ENCODE measurements at places on chromosomes 16 and 17.

- DNase-seq, result no peak
These were observed 27.4 kb upstream of the AQP8 start for GRCh38 chr16:25189305-25189704.

DNA sequence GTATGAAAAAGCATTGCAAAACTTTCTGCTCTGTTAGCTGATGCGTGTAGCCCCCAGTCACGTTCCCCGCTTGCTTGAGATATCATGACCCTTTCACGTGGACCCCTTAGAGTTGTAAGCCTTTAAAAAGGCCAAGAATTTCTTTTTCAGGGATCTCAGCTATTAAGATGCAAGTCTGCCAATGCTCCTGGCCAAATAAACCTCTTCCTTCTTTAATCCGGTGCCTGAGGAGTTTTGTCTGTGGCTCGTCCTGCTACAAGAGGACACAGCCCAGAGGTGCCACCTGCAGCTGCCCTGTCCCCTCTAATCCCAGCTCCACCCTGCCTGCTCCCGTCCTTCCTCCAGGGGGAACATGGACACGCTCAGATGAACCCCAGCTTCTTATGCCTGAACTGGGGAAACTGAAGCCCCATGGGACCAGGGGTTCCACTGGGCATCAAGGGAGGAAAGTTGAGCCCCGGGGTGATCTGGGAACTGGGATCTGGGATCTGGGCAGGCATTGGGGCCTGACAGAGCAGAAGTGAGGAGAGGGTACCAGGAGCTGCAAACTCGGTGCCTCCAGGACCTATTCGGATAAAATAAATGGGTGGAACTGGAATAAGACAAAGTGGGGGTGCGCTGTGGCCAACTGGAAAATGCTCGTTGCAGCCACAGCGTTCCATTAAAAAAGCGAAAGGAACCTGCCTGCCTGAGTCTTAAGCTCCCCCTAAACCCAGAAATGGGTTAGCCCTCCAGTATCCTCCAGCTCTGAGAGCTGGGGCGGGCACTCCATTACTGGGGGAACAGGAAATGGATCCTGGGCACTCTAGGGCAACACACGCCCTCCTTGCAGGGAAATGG, 19.7 kb downstream of the QPRT start:
- DNase-seq, result no peak

DNA sequence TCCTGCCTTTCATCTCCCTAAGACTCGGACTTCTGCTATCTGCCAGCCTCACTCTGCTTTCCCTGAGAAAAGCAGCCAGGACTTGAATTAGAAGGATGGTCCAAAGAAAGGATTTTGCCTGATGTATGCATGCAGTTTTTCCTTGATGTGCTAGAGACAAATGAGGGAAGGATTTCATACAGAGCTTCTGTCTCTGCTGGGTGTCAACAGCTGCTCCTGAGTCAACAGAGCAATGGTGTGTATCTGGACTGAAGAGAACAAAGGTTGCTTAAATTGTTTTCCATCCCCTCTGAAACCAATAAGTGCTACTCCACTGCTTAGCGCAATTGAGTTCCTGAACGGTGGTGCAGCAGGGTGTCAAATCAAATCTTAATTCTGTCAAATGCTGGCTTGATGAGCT, 680.6 kb upstream of the C16orf82 start:
- no peak for DNase-seq

GRCh38 chr17:63446753-63447470, 806 bp upstream of the CYB561 start:
- no peak for DNase-seq

DNA sequence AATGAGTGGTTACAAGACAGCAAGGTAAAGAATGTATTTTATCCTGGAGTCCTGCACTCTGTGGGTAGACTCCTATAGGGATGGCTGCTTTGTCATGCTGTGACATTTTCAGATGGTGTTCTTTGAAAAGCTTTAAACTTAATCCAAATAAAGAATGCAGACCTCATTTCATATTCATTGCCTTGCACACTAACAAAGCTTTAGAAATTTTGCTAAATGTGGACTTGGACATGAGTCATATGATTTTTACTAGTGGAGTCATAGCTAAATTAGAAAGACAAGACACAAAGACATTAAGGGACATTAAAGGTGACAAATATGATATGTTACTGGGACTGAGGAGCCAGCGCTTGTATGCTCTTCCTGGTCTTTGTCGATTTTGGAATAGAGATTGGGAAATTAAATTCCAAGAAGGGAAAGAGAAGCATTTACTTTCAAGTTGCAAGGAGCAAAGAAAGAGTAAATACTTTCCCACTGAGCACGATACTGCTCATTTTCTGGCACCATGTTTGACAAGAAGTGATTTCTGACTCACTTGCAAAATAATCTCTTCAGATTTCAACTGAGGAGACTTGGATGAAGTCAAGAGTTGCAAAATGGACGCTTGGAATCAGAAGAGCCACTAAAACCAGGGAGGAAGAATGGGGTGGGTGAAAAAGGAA, 152.9 kb upstream of the MYOCD start:
- DNase-seq, result no peak

DNA sequence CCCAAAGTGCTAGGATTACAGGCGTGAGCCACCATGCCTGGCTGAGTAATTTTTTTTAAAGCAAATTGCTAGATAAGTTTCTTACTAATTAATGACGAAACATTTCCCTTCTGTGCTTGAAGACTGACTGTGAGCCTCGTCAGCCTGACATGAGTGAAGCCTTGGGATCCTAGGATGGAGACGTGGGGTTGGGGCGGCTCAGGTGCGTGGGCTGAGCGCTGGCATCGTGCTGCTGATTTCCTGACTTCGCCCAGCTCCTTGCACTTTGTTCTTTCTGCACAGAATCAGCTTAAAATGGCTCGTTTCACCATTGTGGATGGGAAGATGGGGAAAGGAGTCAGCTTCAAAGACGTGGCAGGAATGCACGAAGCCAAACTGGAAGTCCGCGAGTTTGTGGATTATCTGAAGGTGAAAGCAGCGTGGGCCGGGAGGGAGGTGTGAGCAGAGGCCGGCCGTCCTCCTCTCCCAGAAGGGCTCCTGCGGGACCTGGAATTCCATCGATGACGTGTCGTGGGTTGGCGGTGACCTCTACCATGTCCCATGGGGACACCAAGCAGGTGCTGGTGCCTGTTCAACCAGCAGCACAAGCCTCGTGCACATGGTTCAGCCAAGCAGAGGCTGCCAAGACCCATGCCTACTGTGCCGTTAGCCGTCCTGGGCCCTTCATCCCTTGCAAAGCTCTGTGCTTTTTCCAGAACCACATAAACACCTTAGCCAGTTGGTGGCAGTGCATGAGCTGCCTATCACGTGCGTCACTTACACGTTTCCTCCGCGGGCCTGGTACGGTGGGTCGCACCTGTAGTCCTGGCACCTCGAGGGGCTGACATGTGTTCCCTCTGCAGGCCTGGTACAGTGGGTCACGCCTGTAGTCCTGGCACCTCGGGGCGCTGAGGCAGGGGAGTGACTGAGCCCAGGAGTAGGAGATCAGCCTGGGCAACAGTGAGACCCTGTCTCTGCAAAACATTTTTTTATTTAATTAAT, 22.5 kb downstream of the SPG7 start:
- no peak for DNase-seq

- no peak for DNase-seq
These were observed 1.6 kb upstream of the DECR2 start for GRCh38 chr16:400061-400591.

GRCh38 chr17:67525239-67526135, 148.4 kb downstream of the PITPNC1 start:
- no peak for DNase-seq

DNA sequence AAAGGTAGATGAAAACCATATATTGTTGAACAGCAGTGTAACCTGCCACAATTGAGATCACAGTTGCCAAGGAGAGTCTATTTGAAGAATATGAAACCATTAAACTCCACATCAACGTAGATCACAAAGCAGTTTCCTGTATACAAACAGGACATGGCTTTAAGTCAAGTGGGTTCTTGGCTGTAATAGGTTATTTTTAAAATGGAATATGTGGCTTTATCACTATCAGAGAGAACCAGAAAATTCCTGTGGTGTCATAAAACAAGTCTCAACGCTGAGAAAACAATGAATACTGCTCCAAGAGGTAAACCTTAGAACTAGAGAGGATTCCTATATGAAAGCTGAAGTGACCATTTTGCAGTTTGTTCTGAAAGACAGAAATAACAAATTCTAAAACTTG, 999.7 kb downstream of the CDH11 start:
- DNase-seq, result no peak

- DNase-seq, result no peak
These were observed 42.6 kb downstream of the KLHDC4 start for GRCh38 chr16:87723226-87723623.

DNA sequence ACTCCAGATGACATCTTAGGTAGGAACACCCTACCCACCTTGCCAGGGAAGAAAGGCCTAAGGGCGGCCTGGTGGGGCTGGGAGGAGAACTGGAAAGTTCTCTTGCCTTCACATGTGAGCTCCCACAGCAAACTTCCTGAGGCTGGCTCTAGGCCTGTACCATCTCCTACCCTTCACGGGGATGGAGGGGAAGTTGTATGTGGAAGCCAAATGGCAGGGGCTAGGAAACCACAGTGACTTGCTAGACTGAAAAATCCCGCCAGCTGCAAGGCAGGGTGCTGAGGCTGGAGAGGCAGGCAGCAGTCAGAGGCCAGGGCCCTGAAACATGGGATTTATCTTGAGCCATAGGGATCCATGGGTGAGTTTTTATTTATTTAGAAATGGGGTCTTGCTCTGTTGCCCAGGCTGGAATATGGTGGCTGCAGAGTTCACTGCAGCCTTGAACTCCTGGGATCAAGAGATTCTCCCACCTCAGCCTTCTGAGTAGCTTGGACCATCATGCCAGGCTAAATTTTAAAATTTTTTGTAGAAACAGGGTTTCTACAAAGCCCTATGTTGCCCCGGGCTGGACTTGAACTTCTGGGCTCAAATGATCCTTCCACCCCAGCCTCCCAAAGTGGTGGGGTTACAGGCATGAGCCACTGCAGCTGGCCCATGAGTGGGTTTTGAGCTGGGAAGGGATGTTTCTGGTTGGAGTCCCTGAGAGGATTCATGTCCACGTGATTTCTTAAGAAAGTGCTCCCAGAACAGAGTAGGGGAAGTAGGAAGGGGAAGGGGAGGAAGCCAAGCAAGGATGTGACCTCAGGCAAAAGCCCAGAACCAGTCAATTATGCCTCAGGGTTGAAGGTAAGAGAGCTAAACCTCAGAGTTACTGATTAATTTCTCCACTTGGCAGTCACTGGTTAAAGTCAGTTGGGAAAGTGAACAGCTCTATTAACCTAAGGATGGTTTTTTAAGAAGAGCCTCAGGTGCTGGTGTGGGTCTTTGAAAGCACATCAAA, 4.0 kb upstream of the KAT8 start:
- no peak for DNase-seq

DNA sequence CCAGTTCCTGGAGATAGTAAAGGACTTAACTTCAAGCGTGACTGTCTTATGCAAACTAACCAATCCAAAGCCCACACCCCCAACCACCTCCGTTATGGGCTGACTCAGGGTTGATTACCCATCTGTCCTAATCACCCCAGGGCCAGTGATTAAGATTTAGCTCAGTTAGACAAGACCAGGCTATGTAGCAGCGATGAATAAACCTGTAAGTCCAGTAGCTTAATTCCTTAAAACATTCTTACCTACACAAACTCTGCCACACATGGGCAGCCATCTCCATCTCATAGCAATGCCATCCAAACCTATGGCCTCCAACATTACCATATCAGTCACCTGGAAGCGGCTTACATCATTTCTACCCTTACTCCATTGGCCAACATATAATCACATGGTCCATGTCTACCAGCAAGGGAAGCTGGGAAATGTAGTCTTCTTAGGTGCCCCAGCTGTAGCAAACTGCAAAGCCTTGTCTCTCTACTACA, 266.7 kb downstream of the SHISA9 start:
- DNase-seq, result peak; percentile 54

DNA sequence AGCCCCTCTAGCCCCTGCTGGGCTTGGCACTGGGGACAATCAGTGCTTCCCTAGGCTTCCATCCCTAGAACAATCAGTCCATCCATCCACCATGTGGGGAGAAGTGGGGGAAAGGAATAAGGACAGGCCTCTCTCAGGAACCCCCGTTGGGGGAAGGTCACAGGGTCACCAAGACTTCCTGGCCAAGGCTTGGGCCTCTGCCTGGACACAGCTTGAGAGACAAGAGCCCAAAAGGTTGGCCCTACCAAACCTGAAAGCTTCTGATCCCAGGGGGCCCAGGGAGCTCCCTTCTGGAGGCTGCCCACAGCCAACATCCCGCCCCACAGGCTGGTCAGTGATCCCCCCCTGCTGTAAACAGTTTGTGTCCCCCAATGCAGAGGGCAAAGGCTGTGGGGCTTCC, 16.2 kb upstream of the MTMR4 start:
- DNase-seq, result no peak

DNA sequence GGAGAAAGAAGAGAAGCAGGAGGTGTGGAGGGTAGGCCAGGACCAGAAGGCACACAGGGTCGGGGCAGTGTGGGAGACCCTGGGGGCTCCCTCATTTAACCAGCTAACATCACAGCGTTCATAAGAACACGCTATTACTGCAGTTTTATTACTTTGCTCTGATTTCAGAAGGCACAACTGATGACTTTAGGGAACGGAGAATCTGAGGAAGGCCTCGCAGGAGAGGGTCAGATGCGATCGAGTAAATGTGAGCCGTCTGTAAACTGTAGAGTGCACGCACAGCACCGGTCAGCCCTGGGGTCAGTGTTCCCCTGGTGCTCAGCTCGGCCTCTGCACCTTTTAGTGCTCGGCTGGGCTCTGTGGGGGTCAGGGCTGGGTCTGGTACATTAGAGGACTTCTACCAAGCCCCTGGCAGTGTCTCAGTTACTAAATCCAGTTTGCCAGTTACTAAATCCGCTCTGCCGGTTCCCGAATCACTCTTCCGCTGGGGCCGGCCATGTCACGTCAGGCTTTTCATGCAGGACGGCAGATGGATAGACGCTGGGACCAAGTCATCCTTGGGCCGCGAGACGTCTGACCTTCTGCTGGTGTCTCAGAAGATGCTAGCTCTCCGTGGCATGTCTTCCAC, 325.9 kb downstream of the SEC14L1 start:
- no peak for DNase-seq

- no peak for DNase-seq
These were observed 5.3 kb downstream of the MAF start for GRCh38 chr16:79595231-79595641.
